ENCODE measurements at places on chromosomes 1 and 21.
A peak's percentile ranks its signal among the peaks of the same experiment; 100 is the strongest.

DNA sequence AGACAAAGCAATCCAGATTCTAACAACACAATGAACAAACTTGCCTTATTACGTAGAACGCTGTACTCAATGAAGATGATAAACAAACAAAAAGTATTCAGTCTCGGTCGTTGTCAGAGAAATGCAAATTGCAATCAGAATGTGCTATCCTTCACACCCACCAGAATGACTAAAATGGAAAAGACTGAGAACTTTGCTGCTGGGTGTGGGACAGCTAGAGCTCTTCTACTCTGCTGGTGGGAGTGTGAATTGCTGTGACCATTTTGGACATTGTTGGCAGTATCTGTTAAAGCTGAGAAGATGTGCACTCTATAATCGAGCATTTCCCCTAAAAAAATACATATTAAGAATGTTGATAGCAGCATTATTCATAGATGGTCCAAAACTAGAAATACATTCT, 111.4 kb downstream of the PEX14 start:
- no peak for DNase-seq

GRCh38 chr1:93769777-93770176, 88.1 kb upstream of the BCAR3 start:
- DNase-seq, result no peak

DNA sequence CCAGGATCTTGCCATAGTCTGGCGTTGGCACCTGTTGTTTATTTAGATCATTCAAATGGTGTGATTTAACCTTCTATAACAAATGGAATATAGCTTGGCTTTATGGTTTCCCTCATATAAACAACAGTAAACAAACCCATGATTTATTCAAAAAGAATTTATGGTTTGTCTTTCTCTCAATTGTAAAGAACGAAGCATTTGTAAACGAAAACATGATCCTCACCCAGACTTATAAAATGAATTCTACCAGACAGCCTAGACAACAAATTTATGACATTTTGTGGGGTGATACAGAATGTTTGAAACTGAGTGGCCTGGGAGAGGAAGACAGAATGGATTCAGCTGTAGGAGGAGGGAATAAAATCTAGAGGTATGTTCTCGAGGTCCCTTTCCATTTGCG, 66.1 kb upstream of the PTGFR start:
- no peak for DNase-seq

DNA sequence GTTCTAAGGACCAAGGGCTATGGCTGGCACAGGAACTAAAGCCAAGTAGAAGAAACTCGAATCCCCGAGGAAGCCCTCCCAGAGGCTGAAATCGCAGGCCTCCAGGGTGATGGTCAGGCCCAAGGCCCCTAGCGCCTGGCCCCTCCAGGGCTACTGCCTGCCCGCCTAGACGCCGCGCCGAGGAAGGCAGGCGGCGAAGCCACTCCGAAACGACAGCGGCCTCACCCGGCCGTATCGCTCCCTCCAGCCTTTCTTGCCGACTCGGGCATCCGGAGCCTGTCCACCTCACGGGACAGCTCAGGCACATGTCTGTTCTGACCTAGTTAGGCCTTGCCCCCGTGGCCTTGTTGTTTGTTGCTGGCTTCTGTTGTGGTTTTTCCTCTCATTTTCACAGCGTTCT, 9.7 kb upstream of the LHX8 start:
- DNase-seq, result no peak

DNA sequence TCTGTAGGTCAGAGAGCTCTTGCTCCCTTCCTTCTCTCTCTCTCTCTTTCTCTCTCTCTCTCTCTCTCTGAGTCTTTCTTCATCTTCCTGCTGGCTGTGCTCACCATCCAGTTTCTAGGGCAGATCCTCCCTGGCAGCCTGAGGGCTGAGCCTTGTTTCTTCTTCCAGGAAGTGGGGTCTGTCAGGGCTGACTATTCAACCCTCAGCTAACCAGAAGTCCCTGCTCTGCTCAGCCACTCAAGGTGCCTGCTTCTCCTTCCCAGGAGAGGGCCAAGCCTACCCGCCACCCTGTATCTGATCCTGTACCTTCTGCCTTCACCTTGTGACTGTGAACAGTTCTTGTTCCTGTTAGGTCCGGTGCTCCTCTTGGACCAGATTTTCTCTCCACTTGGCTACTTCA, 107.6 kb upstream of the ETV3 start:
- no peak for DNase-seq

GRCh38 chr1:232766904-232767303, 38.3 kb upstream of the MAP10 start:
- DNase-seq, result no peak

DNA sequence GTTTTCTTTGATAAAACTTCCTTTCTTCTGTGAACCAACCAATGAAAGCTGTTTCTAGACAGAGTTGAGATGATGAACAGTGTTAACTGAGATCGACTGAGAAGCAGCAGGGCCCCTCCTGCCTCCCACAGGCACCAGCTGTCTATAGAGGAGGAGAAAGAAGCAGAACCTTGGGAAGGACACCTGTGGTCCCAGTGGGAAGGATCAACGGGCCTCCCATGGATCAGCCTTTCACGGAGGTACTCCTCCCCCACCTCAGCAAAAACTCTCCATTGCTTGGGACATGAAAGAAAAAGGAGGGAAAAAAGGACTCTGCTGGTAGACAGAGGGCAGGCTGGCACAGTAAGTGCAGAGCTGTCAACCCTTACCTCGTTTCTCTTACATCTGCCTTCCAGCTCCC, 40.5 kb downstream of the PLPPR5 start:
- DNase-seq, result no peak

- DNase-seq, result peak; percentile 11
Observed at GRCh38 chr1:26697978-26698849, 2.4 kb downstream of the ARID1A start.

DNA sequence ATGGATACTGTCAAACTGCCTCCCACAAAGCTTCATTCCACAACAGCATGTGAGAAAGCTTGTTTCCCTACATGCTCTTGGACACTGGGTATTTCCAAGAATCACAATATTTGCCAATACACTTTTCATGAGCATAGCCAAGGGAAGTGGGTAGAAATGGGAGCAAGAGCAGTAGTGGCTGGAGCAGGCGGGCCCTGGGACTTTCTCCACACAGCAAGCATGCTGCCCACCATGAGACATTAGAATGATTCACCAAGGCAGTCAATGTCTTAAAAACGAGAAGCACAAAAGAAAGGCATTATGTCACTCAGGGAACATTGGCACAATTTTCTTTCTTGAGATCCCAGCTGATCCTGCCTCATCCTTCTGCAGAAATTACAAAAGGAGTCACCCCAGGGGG, 371.6 kb upstream of the RUNX1 start:
- DNase-seq, result no peak

GRCh38 chr1:186609183-186609582, 71.0 kb downstream of the PTGS2 start:
- no peak for DNase-seq

DNA sequence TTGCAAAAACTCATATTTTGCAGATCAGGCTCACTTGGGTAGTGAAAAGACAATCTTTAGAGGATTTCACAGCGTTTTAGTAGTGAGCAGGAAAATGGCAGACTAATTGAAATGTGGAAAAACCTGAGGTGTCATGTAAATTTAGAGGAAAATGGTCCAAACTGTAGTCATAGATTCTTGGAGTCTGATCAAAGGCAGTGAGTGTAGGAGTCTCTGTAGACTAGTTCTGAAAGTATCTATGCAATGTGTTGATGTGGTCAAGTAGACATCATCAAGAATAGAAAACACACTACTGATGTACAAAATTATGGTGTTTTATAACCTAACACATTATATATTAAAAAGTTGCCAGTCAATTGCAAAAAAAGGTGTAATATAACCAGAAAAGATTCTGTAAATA, 143.2 kb upstream of the C1orf105 start:
- no peak for DNase-seq

GRCh38 chr1:212667223-212668139, 32.2 kb downstream of the BATF3 start:
- no peak for DNase-seq

- DNase-seq, result no peak
Observed at GRCh38 chr1:246292571-246292970, 214.5 kb downstream of the SMYD3 start.

GRCh38 chr1:203480525-203481084, 5.0 kb downstream of the PRELP start:
- DNase-seq, result peak; percentile 41

DNA sequence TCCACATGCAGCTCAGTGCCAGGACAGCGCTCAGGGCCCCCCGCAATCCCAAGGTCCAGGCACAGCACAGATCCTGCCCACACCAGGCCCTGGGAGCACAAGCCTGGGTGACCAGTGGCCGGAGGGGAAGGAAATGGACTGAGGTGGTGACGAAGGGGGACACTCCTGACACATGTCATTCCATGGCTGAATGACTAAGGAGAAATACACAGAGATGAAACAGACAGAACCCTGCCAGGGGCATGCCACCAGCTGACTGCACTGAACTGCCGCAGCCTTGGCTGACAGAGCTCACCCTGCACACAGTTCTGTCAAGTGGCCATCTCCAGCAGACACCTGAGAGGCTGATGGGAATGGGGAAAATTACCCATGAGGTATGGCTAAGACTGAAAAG, 56.1 kb downstream of the HSF2BP start:
- DNase-seq, result no peak

DNA sequence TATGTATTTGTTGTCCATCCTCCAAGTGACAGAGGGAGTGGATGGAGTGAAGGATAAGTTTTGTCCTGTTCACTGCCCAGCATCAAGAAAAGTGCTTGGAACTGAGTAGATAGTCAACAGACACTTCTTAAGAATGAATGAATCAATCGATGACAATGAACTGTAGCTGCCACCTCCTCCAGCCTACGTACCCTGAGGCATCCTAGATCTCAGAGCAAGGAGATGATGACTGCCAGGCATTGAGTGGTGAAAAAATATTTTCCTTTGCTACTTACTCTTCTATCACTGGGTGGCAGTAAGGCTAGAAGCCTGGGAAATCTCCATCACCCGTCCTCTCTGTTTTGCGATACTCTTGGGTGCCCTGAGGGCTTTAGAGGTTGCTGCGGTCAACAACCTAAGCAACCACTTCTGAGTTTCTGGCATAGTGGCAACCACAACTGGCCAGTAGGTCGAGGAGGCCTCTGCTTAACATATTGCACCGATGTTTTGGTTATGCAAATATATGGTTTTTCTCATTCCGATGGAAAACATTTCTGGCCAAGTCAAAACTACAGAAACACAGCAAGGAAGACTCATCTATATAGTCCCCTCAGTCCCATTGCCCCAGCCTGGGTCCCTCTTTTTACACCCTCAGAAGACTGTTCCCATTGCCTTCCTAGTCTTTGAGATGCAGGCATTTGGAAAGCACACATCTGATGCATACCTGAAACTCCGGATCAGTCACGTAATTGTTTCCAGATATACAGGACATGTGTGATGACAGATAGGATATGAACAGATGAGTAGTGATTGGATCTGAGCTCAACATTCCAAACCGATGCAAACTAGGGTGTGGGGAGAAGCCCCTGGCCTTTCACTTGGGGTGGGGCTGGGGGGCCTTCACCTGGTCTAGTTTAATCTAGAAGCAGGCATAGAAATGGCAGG, 136.8 kb downstream of the RUNX1 start:
- no peak for DNase-seq

DNA sequence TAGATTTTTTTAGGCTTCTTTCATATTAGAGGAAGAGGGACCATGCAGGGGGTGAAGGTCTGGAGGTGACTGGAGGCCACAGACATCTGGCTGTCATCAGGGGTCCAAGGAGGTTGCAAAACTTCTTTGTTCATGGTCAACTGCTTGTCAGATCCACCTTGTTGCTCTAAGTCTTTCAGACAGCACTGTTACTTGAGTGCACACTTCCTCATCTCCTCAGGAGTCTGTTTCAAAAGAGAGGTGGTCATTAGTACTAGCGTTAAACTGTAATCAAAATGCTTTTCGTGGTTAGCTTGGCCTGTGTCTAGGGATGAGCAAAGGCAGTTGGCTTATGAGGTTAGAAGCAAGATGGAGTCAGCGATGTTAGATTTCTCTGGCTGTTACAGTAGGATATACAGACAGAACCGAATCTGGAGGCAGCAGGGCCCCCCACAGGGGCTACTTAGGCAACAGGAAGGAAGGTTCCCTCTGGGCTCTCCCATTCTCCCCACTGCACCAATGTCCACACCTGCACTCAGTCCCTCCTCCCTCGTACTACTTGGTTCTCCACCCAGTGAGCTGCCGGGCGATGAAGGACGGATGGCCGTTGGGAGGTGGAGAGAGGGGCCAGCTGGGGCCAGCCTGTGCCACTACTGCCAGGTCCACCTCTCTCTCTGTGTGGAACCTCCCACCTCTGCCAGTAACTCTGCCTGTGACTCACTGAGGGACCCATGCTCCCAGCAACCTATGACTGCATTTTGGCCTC, 57.2 kb downstream of the TOR1AIP2 start:
- DNase-seq, result no peak

DNA sequence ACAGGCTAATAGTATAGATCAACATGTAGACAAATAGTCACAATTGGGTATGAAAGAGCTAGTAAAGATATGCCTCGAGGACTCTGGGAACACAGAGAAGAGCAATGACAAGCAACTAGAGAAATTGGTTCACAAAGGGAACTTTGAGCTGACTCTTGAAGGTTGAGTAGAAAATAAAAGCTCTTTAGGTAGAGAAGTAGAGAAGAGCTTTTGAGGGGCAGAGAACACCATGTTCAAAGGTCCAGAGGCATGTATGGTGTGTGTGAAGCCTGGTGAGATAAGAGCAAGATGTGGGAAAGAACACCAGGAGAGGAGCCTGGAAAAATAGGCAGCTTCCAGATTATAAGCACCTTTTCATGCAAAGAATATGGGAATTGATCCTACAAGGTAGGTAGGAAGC, 109.7 kb upstream of the MAGI3 start:
- DNase-seq, result no peak

DNA sequence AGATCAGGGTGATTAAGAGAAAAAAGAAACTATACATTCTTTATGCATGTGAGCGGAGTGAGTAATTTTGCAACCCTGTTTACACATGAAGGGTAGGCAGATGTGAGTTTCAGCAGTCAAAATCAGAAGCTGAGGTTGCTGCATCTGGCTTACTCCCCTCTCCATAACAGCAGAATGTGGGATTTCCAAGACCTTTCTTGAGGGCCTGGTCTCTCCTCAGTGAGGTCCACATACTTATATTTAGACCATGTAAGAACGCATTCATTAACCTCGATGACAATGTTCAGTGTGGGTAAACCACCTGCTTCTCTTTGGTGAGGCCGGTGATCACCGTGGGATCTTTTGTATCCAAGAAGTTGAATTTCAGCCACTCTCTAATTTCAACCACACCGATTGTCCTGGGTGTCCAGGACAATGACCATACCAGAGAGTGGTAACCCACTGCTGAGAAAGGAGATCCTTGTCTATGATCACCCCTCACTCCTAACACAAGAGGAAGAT, 18.7 kb upstream of the RAP1A start:
- no peak for DNase-seq

DNA sequence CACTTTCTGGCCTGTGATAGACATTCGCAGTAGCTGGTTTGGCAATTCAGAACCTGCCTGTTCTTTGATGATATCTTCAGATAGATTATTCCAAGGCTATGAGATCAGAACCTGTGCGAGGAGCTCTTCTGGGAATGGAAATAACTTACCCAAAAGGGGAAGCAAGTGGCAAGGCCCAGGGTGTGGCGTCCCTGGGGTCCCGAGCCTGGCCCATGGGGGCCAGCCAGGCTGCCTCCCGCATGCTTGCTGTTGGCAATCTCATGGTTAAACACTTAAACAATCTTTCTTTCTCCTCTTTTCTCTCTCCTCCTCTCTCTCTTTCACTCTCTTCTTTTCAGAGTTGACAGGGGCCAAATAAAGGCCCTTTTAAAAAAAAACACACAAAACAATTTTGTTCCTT, 108.1 kb downstream of the RNF220 start:
- DNase-seq, result no peak

All from activated gamma-delta T cell treated with Interleukin-2 at 50 U/mL for 16 hours (primary cell).